NCI-H1105 treated with DMSO at 0.1 percent for 48 hours (cell line): ENCODE measurements at places on chromosomes 4 and X.

DNA sequence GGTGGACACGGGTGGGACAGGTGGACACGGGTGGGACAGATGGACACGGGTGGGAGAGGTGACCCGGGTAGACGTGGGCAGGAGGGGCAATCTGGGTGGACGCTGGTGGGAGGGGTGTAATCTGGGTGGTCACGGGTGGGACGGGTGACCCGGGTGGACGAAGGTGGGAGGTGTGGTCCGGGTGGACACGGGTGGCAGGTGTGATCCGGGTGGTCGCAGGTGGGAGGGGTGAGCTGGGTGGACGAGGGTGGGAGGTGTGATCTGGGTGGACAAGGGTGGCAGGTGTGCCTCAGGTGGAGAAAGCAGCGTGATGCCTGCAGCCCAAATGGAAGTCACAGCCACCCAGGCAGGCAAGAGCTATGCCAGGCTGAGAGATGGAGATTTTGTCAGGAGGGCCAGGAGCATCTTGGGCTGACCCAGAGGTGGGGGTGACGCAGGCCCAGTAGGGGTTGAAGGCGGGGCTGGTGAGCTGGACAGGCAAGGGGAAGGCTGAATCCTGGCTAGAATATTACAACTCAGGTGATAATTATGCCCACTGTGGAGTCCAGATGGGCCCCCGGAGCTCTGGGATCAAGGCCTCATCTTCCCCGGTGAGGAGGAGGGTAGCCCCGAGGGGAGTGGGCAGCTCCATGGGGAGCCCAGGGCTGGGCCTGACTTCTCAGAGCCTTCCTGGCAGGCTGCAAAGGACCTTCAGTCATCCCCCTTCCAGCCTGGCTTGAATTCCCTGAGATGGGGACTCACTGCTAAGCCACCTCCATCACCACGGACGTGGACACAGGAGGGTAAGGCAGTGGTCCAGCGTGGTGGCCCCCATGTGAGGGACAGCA, 100.0 kb downstream of the ADRA2C start:
- no peak for DNase-seq

GRCh38 chr4:140156529-140157171, 2.7 kb upstream of the MAML3 start:
- no peak for DNase-seq

DNA sequence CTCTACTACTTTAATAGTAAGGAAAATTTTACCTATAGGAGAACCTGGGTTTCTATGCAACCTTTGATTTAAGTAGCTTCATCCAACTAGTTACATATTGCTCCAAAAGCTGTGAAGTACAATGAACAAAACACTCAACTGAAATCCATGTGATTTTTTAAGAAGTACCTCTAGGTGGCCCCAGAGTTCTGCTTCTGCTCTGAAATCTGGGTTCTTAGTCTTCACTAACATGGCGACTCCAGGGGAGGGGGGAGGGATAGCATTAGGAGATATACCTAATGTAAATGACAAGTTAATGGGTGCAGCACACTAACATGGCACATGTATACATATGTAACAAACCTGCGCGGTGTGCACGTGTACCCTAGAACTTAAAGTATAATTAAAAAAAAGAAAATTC, 73.4 kb upstream of the MAGEB2 start:
- DNase-seq: no peak

GRCh38 chr4:95092766-95093165, 335.0 kb downstream of the BMPR1B start:
- peak; percentile 53 for DNase-seq

GRCh38 chr4:32631831-32632230, 1911.7 kb downstream of the PCDH7 start:
- DNase-seq: no peak

- no peak for DNase-seq
Observed at GRCh38 chr4:168521721-168522120, 24.9 kb downstream of the PALLD start.

DNA sequence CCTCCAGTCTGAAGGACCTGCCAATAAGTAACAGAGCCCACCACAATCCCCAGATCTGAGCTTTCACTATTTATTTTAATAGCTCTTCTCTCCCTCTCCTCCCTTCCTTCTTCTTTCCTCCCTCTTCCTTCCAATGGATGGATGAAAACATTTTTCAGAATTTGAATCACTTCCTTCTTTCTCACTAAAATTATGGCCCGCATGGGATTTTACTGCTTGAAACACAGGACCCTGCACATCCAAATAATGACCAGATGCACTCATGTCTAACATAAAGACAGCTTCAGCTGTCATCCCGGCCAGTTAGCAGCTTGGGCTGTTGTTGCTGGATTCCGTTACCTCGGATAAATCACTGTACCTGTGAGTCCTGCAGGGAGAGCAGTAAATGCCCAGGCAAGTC, 5.4 kb upstream of the PHEX start:
- DNase-seq: no peak

DNA sequence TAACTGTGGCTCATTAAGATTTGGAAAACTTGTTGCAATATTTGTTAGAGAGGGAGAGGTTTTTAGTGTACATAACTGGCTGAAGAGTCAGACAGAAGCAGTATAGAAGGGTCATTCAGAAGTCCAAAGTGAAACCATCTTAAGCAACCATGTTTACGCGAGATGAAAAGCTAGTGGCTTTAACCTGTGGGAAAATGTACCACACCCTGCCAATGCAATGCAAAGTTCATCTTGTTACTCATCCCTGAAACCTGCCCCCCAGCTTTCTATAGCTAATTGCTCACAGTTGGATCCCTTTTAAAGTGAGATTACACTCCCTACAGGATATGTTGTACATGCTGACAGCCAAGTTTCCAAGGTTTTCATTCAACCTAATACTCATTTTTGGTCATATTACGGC, 96.7 kb upstream of the RAPGEF2 start:
- no peak for DNase-seq

DNA sequence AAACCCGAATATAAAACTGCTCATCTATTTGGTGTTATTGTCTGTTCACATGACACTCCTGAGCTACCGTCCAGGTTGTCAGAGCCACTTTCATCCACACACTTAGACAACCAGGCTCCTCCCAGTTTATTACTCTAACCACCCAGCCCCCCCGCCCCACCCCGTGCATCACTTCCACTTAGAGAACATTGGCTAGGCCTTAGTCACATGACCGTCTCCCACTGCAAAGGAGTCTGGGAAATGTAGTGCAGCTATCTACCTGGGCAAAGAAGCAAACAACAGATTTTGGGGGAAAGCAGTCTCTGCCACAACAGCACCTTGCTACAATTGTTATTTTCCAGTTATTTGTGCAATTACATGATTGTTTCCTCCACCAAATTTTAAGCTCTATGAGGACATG, 57.6 kb upstream of the RBPJ start:
- no peak for DNase-seq

GRCh38 chrX:105136786-105137185, 83.7 kb downstream of the TEX13A start:
- no peak for DNase-seq

DNA sequence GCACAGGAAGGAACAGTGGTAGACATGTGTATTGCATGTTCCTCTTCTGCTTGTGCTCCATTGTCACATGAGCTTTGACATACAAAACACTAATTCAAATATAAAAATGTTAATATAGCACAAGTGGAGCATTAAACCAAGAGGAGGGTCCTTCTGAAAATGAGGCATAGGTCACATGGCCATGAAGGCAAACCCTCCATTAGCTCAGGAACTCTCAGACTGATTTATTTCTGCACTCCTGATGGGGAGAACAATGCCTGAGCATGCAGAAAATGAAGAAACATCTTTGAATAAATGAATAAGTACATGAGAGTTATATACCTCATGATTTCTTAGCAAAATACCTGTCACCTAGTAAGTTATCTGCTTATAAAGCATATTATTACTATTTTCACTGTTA, 769.2 kb upstream of the EPHA5 start:
- DNase-seq: no peak

- DNase-seq: no peak
Observed at GRCh38 chr4:102578819-102579218, 77.7 kb downstream of the NFKB1 start.

DNA sequence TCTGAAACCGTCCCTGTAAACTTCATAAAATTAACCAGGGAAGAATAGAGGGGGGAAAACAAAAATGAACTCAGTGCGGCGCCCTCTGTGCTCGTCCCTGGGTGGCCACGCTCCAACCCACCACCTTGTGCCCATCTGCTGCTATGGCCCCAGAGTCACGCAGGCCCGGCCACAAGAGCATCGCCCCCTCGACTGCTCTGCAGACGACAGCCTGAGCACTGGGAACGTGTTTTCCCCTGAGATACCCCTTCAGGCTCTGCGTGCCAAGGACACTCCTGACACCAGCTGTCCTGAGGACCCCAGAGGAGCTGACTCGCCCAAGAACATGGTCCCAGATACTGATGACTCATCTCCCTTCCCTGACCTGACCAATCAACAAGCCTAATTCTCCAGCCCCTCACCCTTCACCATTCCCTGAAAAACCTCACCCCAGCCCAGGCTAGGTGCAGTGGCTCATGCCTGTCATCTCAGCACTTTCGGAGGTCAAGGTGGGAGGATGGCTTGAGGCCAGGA, 64.1 kb upstream of the GPR78 start:
- no peak for DNase-seq

GRCh38 chrX:10847333-10847732, 226.9 kb upstream of the MID1 start:
- DNase-seq: no peak

GRCh38 chr4:47390428-47391125, 72.9 kb downstream of the COMMD8 start:
- DNase-seq: no peak

- peak; percentile 32 for DNase-seq
Observed at GRCh38 chrX:74923942-74924448, 1.3 kb downstream of the NEXMIF start.

DNA sequence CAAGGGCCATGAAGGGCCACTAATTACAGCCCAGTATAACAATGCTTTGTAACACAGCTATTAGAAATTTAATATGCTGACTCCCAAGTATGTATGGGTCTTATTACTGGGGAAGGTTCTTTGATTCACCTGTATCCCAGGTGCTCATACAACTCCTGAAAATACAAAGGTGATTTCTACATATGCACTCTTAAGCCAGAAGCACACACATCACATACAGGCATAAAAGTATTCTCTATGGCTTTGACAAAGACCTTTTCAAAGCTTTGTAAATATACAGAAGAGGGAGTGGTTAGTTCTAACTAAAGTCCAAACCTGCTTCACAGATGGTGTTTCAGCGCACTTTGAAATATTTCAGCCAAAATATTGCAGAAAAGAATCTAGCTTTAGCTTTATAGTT, 191.5 kb downstream of the SNCA start:
- DNase-seq: peak; percentile 28

DNA sequence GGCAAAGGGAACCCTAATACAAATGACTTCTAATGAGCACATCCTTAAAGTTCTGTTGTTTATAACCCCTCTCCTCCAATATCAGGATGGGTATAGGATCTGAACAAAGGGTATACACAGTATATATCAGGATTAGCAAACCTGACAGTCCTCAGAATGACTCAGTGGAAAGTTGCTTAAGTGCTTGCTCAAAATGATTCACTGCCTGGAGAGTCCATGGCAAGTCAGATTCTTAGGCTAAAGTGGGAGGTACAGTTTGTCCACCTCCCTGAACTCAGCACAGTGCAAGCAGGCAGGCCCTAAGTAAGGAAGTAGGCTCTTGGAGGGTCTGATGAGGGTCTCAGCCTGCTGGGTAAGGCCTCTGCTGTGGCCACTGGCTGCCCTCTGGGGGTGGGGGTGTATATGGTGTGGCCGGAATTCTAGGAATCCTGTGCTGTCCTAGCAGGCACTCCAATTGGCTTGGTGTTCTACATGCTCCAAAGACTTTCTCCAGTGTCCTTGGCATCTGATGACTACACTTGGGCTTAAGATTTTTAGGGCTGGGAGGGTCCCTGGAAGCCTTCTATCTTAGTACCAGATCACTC, 54.3 kb downstream of the CHRDL1 start:
- no peak for DNase-seq

DNA sequence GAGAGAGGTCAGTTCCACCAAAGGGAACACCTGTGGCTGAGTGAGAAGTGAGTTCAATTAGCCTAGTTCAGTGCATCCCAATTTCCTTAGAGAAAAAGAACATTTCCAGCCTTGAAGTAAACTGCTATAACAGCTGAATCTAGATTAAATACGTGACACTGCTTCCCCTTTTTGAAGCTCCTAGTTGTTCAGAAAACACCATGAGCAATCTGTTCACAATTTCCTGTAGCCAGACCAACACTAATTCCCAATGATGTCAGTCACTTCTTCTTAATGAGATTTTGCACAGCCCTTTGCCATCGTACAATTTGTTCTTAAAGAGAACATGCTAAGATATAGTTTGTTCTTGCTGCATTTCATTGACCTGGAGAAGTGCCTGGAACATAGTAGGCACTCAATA, 144.6 kb upstream of the EDNRA start:
- DNase-seq: no peak

GRCh38 chr4:26821677-26822503, 38.8 kb upstream of the STIM2 start:
- DNase-seq: no peak

- no peak for DNase-seq
Observed at GRCh38 chrX:13374364-13374763, 54.5 kb upstream of the ATXN3L start.

- no peak for DNase-seq
Observed at GRCh38 chr4:47315346-47315745, 148.2 kb downstream of the COMMD8 start.

DNA sequence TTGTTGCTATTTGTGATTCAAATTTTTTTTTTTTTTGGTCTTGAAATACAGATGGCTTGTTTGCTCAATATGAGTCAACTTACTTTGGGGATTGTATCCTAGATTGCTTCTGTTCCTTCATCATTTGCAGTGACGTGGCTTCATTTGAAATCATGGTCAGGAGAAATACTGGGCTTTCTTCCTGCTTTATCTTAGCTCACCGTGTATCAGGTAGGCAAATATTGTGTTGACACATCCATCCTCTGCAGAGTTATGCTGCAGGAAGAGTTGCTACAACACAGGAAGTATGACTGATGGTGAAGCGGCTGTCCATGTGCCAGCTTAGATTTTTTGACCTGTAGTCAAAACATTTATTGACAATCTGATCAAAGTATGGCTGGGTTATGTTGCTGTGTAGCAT, 232.2 kb downstream of the C4orf33 start:
- no peak for DNase-seq

GRCh38 chr4:174423257-174423944, 98.9 kb downstream of the HPGD start:
- DNase-seq: no peak

- no peak for DNase-seq
Observed at GRCh38 chr4:95290702-95291101, 258.1 kb downstream of the UNC5C start.

DNA sequence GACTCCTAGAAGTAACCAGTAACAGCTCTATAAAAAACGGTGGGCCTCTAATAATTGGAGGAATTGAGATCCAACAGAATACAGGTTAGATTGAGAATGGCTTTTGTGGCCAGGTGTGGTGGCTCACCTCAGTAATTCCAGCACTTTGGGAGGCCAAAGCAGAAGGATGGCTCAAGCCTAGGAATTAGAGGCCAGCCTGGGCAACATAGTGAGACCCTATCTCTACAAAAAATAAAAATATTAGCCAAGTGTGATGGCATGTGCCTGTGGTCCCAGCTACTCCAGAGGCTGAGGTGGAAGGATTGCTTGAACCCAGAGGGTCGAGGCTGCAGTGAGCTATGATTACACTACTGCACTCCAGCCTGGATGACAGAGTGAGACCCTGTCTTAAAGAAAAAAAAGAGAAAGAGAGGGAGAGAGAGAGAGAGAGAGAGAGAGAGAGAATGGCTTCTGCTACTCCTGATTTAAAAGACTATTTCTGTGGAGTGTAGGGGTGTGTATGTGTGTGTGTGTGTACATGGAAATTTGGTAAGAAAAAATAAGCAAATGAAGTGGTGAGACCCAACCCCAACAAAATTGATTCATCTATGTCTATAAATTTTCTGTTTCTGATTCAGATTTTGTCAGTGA, 89.3 kb downstream of the FRMPD4 start:
- DNase-seq: no peak
